Pericardium fibroblast (primary cell): ENCODE measurements at places on chromosomes 2 and 18. TPM values are rescaled to one million over a fixed set of nuclear protein-coding genes. Genes with fewer than 3 reads are reported as not detected.

The OTOS gene
- not detected in 2 replicates for total RNA-seq

The KCNG3 gene
- total RNA-seq = not detected in 2 replicates

The IL1R1 gene
- 195 and 206 TPM in 2 replicates for total RNA-seq

The RPIA gene
- total RNA-seq = 2.9 and 8.7 TPM in 2 replicates

The SERTAD2 gene
- 6.2 TPM in 2 replicates for total RNA-seq

The EPAS1 gene
- total RNA-seq = 122 and 172 TPM in 2 replicates
